CD8-positive, alpha-beta T cell (primary cell): ENCODE measurements at places on chromosomes 5 and 9.

- no peak for DNase-seq
Observed at GRCh38 chr5:15350614-15351013, 149.4 kb upstream of the FBXL7 start.

- no peak for DNase-seq
Observed at GRCh38 chr5:72301557-72301956, 18.5 kb downstream of the MRPS27 start.

DNA sequence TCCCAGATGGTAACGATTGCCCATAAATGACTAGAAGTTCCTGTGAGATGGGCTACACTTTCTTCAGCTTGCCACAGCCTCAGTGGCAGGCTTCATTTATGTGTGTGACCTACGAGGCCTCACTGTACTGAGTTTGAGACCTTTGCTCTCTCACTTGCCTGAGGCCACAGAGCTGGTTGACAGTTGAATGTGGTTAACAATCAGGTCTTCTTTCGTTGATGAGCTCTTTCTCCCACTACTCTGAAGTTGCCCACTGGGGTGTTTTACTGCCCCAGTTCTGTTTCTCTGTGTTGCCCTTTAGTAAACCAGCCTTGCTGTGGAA is 70.5 kb downstream of the CYFIP2 start:
- DNase-seq = no peak

DNA sequence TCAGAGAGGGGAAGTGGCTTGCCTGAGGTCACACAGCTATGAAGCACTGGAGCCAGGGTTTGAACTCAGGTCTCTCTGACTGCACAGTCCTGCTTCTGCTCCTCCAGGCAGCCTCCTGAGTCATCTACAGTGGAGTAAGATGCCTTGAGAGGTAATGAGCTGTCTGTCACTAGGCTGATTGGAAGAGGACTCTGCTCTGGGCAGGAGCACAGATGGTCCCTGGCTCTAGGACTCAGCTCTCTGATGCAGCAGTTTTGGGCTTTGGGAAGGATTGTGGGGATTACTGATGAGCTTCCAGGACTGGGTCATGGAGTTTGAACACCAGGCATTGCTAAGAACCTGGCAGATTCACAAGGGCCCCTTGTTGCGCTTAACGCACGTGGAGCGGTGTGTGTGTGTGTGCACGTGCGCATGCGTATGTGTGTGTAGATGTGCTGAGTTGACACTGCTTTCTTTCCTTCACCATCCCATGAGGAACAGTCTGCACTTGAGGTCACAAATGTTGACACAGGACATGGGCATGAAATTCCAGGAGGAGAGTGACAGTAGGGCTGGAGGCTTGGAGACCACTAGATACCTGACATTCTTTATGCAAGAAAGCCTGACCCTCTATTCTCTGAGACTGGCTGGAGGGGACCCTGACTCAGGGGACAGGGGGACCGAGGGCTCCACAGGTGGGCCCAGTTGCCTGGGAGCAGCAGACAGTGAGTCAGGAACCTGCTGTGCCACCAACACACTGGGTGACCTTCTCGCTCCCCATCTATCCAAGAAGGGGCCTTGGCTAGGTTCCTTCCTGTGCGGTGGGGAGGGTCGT is 170.5 kb downstream of the RGS3 start:
- no peak for DNase-seq
